ENCODE measurements at places on chromosomes 7 and 10. TPM values are rescaled to one million over a fixed set of nuclear protein-coding genes. Genes with fewer than 3 reads are reported as not detected.

Gene HDAC9
- 8.7 TPM for polyA plus RNA-seq

Gene FXYD4
- not detected for polyA plus RNA-seq

DNA sequence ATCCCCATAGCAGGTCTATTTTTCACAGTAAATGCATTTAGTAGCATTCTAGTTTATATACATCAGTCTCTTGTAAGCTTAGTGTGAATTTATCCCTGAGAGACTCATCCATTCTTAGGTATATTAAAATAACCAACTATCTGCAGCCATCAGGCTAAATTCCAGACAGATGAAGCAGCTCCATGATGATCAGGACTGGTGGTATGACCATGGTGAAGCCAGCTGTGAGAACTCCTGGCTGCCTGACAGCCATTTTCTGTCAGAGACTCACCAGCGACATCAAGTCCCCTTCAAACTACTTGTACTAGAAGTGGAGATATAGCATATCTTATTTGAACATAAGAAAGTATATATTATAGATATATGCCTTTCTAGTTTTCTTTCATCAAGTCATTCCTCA, 70.3 kb upstream of the GSDME start:
- no peak for DNase-seq

DNA sequence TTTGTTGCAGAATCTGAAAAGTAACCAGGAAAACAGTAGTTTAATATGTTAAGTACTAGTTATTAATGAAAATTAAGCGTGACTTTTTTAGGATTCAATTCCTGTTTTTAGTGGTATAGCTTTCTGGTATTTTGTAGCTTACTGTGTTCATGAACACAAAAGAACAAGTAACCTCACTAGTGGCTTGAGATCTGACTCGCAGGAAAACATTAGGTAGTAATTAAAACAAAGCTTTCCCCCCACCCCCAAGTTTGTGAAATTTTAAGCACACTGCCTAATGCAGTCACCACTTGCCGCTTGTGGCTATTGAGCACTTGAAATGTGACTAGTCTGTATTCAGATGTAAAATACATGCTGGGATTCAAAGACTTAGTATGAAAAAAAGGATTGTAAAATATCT, 102.5 kb upstream of the RPA3 start:
- DNase-seq, result no peak

GRCh38 chr7:4820405-4820966, 41.3 kb downstream of the PAPOLB start:
- DNase-seq, result no peak

Gene AQP1
- 198 TPM for polyA plus RNA-seq

Gene MRC1
- 12.6 TPM for polyA plus RNA-seq

DNA sequence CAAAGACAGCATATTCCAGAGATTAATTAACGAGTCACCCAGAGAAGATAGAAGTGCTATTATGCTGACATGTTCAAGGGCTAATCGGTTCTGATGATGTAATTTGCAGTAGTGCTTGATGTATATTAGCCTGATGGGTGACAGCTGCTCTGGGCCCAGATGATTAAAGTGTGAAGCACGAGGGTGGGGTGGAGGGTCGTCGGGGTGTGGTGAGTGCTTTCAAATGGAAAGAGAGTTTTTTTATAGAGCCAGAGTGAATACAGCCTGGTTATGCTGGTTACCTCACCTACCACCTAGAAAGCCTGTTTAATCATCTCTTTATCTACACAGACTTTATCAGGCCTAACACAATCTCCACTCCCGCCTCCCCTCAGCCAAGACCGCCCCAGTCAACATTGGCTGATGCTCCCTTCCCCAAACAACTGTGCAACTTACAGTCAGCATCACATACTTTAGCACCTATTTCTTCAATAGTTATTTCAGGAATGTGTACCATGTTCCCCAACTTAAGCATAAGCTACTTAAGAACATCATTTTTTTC, 11.5 kb upstream of the STN1 start:
- DNase-seq, result no peak

Measured in left renal pelvis (tissue), 4 donors.